IMR-90 (cell line): ENCODE measurements at places on chromosomes 2 and 18. TPM values are rescaled to one million over a fixed set of nuclear protein-coding genes. Genes with fewer than 3 reads are reported as not detected.
A peak's percentile ranks its signal among the peaks of the same experiment; 100 is the strongest.

GRCh38 chr2:55137024-55137958 is 87.0 kb upstream of the RTN4 start:
- H3K4me3 ChIP-seq = no peak overlapping the region
- no peak for DNase-seq
- H3K27me3 ChIP-seq = no peaks in the 10 kb centered on the region
- H3K27ac ChIP-seq = no peak overlapping the region
- H3K4me1 ChIP-seq = peaks cover 22% of the 10 kb centered on the region

Gene RMC1
- total RNA-seq = 13.9 and 14.2 TPM in 2 replicates

- peak overlapping the region; percentile 95 for H3K27ac ChIP-seq
- DNase-seq = peak; percentile 92
- H3K27me3 ChIP-seq = no peaks in the 10 kb centered on the region
- H3K36me3 ChIP-seq = no peaks in the 10 kb centered on the region
Observed at GRCh38 chr18:59885579-59886163, 14.1 kb upstream of the PMAIP1 start.

- no peak overlapping the region for H3K4me3 ChIP-seq
- H3K27ac ChIP-seq = no peak overlapping the region
- no peaks in the 10 kb centered on the region; the same call in 1 of the 2 replicates for H3K27me3 ChIP-seq
- DNase-seq = no peak
- no peaks in the 10 kb centered on the region for H3K4me1 ChIP-seq
- no peaks in the 10 kb centered on the region for H3K36me3 ChIP-seq
Observed at GRCh38 chr2:130796290-130796689, 40.4 kb upstream of the ARHGEF4 start.

DNA sequence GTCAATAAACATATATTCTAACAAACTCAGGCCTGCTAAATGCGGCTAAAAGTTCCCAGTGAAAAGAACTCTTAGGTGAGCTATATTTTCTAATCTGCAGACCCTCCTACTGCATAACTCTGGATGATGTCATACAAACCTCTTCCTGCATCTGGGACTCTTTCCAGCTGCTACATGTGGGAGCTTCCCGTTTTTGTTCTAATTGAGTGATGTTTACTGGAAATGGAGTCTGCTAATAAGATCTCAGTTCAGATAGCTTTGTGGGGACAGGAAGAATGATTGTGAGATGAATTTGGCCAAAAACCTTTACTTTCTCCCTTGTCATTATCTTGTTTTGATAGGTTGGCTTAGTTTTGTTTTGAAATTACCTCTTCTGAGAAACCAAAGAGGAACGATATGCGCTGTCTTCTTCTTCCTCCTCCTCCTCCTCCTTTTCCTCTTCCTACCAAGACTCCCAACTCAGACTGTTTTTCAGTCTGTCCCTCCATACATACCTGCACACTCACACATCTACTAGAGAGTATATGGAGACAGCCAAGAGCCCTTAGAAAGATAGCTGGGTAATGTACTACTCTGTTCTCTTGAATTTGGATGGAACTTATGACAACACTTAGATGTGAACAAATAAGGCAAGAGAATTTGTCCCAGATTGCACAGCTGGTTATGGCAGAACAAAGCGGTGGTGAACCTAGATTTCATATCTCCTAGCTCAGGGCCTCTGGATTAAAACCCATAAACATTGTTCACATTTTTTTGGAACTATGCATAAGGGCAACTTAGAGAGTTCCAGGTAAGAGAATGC is 39.8 kb upstream of the AAK1 start:
- peaks cover 7% of the 10 kb centered on the region for H3K4me1 ChIP-seq
- H3K36me3 ChIP-seq = no peaks in the 10 kb centered on the region
- H3K4me3 ChIP-seq = no peak overlapping the region
- H3K27me3 ChIP-seq = no peaks in the 10 kb centered on the region
- peak overlapping the region; percentile 52; the same call in 1 of the 2 replicates for H3K27ac ChIP-seq

Gene UGT1A3
- total RNA-seq = not detected in 2 replicates

DNA sequence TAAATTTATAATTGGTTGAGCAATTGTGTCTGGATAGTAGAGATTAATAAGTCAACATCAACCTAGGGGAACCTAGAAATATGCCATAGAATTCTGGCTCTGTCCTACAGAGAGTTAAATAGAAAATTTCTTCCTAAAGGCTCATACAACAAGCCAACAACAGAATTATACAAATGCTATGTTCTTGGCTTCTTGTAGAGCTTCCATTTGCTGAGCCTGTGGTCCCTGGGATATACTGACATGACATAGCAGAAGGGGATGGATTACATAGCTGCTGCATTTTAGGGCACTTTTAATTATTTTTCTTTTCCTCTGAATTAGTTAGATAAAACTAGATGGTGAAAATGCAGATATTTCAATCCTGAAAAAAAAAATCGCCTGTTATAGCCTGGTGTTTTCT is 95.5 kb upstream of the ST6GAL2 start:
- H3K27ac ChIP-seq = no peak overlapping the region
- H3K36me3 ChIP-seq = no peaks in the 10 kb centered on the region
- DNase-seq = no peak
- H3K4me3 ChIP-seq = no peak overlapping the region
- H3K4me1 ChIP-seq = no peaks in the 10 kb centered on the region

DNA sequence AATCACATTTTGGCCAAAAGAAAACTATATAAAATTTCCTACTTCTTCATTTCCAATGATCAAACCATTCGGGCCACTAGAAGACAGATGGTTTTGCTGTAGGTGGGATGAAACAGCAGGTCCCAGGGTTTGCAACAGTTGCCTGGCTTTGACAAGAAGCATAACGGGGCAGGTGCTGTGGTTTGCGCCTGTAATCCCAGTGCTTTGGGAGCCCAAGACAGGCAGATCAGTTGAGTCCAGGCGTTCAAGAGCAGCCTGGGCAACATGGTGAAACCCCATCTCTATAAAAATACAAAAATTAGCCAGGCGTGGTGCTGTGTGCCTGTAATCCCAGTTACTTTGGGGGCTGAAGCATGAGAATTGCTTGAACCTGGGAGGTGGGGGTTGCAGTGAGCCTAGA is 81.4 kb upstream of the XPO1 start:
- H3K4me3 ChIP-seq = no peak overlapping the region
- no peak for DNase-seq
- H3K36me3 ChIP-seq = no peaks in the 10 kb centered on the region

- H3K4me3 ChIP-seq = no peak overlapping the region
- H3K27me3 ChIP-seq = no peaks in the 10 kb centered on the region
- no peaks in the 10 kb centered on the region for H3K36me3 ChIP-seq
Observed at GRCh38 chr2:45942237-45942738, 290.8 kb downstream of the PRKCE start.

DNA sequence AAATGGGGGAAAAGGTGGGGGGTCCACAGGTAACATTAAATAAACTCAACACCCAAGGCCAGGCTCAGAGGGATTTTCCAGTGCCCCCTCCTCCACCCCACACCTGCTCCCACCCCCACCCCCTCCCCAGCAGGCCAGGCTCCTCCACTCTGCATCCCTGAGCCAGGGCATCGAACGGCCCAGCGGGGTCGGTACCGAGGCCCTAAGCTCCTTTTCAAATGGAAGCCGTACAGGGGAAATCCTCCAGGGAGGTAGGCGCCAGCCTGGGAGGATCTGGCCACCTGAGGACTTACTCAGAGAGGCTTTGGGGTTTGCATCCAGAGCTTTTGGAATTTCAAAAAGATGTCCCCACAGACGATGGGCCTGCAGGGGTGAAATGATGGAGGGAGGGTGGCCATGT is 46.5 kb downstream of the ZFP36L2 start:
- H3K36me3 ChIP-seq = no peaks in the 10 kb centered on the region
- no peaks in the 10 kb centered on the region for H3K27me3 ChIP-seq

Gene INO80D
- 4.5 and 5.0 TPM in 2 replicates for total RNA-seq
